ENCODE measurements at places on chromosomes 6 and 20.

- DNase-seq = no peak
Observed at GRCh38 chr20:1033751-1034414, 31.8 kb upstream of the RSPO4 start.

DNA sequence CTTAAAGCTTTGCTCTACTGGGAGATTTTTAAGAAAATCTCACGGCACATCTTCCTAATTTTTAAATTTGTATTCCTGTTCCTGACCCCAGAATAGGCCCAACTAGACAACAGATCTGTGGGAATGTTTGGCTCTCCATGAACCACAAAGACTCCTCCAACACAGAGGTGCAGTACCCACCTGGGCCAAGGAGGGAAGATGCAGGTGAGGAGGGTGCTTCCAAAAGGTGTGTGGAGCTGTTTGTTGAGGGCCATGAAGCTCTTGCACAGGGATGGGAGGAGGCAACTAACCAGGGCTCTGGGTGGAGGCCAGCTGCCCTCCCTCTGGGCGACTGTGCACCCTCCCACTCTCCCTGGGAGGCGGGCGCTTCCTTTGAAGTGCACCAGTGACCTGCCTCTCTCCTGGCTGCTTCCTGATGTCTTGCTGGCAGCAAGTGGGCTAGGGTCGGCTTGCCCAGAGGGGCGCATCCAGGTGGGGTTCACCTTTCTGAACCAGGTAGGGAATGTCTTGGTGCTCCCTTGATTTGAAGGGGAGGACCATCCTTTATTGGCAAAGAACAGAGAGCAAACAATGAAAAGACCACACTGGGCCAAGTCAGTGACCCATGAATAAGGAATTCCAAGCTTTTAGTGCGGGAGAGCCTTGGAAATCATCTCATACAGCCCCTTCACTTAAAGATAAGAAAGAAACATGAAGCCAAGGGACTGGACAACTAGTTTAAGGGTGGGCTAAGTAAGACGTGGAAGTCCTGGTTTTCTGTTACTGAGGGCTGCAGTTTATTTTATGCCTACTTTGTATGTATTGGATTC, 76.0 kb downstream of the ANKRD6 start:
- peak; percentile 67 for DNase-seq

- DNase-seq = peak; percentile 67
Observed at GRCh38 chr20:51428401-51429143, 113.9 kb downstream of the NFATC2 start.

DNA sequence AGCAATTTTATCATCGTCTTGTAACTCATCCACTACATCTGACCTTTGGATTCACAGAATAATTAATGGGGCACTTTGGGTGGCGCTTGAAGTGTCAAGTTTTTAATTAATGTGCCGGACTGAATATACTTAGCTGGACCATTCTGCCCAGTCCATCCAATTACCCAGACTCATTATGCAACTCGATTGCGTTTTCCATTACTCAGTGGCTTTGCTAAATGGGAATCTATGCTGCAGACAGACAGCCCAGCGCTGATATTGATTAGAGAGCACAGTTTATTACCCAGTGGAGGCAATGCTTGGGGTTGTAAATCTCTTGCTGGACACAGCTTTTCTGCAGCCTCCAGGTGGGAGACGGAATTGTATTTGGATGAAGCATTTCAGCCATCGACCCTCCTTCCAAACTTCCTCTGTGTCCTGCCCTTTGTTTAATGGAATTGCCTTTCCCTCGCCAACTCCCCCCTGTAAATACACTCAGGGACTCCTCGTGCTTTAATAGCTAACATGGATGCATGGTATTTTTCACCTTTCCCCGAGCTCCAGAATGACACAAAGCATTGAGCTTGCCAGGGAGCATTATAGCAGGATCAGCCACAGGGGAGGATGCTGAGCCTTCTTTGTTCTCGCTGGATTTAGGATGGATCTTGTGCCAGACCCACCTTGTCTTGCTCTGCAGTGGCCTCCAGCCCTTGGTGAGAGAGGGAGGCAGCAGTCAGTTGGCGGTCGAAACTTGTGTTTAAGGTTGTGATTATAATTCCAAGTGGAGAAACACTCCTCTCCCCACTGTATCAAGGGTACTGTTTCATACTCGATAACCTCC, 59.7 kb downstream of the EDN3 start:
- DNase-seq = no peak

DNA sequence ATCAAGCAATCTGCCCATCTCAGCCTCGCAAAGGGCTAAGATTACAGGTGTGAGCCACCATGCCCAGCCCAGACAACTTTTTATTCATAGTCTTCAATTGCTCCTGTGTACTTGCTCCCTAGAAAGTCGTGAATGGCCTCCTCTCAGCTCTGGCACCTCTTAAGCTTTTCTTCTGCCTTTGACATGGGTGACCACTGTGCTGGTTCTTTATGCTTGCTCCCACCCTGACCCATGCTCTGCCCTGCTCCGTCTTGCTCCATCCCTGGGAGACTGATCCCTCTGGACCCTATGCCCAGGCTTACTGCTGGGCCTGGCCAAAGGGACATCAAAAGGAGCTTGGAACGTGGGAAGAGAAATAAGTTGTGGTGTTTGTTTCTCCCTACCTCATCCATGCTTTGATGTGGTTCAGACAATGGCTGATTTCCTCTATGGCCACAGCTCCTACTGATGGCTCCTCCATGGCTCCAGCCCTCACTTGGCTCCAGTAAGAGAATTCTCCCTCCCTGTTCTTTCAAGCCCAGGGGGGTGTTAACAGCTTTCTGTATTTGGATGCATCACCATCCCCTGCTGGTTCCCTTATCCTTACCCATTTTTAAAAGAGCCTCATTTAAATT, 7.7 kb upstream of the TREM2 start:
- DNase-seq = peak; percentile 67

GRCh38 chr20:6768228-6769140, 998 bp downstream of the BMP2 start:
- peak; percentile 77 for DNase-seq

- DNase-seq = no peak
Observed at GRCh38 chr6:88572449-88573139, 390.8 kb downstream of the RNGTT start.

GRCh38 chr6:167678102-167679101, 148.3 kb upstream of the AFDN start:
- peak; percentile 90 for DNase-seq

DNA sequence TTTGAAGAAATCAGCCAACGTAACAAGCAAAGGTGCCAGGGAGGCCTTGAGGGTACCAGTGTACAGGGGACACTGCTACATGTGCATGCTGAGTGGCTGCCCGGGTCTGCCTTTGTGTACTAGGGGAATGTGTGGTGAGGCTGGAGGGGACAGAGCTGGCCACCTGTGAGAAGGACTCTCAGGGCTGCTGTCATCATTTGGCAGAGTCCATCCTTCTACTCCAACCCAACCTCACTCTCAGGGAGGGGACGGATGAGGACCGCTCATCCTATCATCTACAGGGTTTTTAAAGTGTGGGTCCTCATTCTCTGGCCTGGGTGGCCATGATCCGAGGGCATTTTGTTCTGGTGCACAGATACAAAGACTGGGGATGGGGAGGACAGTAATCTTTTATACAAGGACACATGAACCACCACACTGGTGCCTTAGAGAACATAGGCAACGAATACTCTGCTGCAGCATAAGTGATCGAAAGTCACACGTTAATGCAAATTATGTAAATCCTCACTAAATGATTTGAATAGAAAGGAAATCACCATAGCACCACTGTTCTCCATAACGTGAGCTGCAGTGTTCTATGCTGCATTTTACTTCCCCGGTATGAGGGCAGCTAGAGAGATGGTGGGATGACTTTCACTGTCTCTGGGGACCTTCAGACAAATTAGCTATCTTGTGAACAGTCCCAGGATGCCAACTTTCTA, 181.4 kb downstream of the GMPR start:
- DNase-seq = no peak

- DNase-seq = no peak
Observed at GRCh38 chr6:102662851-102663250, 1269.3 kb downstream of the GRIK2 start.

DNA sequence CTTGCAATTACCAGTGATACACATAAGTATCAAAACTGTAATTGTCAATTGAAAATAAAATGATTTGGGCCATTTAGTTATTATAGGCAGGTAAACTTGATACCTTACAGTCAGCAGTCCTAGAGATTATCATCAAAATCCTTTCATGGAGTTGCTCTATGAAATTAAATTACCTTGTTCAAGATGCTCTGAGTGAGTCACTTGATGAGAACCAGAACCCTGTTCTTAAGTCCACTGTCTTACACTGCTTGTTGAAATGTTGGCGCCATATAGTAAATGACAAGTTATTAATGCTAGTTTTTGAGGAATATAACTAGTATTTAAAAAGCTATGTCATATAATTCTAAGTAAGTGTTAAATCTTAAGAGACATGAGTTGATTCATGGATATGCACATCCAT, 37.2 kb upstream of the BAG2 start:
- DNase-seq = no peak

DNA sequence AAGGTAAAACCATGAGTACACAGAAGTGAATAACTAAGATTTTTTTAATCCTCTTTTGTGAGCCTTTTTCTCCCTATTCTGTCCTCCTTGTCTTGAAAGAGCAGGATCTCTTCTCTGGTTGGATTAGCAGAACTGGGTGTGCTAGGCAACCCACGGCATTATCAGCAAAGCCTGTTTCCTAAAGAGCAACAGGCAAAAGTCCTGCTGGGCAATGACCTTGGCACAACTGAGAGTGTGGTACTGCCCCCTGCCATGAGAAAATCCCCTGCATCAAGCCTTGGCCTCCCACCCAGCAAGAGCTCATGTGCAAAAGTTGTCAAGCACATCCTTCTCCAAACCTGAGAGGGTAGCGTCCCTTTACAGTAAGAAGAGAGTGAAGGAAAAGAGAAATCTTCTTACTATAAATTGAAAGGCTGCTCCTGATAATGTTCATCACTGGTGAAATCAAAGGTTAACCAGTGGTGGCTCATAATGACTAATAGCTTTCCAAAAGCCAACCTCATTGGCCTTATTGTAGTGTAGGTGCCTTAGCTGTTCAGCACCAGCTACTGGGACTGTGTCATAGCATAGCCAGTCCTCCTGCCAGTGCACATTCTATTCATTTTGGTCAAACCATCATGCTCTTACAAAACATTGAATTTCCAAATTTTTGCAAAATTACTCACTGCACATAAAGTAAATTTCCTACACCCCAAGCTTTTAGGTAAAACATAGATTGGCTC, 17.1 kb downstream of the KIF6 start:
- no peak for DNase-seq

DNA sequence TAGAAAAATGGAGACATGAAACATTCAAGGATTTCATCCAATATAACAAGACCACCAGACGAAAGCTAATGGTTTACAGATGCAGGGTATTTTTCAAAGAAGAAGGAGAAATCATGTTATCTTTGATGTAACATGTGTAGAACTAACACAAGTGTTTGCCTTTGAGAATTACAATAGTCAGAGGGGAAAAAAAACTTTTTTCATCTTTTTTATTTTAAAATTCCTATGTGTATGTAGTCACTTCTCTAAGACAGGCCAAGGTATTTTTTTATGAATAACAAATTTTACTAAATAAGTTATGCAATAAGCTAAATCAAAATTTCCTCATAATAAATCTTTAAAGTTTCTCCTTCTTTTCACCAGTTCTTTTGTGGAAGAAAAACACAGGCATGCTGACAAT, 161.4 kb downstream of the PDE7B start:
- DNase-seq = no peak

DNA sequence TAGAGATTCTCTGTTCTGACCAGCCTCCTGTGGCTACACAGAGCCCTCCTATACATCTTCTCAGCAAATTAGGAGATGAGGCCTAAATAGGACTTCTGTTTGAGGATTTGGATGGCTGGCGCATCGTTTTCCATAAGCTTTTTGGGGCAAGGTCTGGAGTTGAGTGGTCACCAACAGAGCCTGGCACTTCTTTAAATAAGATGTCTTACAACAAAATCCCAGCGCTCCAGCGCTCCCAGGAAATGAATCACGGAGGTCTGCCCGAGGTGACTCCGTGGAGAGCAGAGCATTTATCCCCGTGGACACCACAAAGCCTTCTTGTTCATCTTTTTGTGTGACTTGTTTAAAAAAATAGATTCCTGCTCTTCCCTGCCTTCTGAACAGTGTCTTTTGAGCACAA, 75.3 kb downstream of the GNAS-AS1 start:
- DNase-seq = no peak

DNA sequence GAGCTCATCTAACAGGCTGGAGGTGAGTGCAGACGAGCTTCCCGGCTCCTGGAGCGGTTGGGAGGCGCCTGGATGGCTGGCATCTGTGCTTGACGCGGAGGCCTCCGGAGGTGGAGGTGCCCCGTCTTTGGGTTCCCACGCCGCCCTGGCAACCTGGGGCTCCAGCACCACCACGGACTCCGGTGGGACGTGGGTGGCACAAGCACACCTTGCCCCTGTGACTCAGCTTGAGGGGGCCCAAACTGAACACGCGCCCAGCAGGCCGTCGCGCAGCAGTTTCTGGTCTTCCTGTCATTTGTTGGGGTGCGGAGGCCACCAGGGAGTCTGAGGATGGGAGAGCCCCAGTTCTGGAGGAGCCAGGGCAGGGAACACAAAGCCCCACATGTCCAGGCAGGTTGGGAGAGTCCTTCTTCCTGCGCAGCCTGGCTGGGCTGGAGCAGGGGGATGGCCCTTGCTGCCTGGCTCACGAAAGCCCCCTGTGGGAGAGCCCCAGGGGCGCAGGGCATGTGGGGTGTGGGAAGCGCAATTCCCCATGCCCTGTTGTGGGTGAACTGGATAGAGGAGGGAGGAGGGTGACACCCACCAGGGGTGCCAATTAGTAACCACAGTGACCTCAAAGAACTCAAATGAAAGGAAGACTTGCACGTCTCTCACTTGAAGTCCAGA, 1378.6 kb upstream of the DEFB115 start:
- DNase-seq = peak; percentile 45

- no peak for DNase-seq
Observed at GRCh38 chr6:112877134-112878100, 530.3 kb downstream of the RFPL4B start.

DNA sequence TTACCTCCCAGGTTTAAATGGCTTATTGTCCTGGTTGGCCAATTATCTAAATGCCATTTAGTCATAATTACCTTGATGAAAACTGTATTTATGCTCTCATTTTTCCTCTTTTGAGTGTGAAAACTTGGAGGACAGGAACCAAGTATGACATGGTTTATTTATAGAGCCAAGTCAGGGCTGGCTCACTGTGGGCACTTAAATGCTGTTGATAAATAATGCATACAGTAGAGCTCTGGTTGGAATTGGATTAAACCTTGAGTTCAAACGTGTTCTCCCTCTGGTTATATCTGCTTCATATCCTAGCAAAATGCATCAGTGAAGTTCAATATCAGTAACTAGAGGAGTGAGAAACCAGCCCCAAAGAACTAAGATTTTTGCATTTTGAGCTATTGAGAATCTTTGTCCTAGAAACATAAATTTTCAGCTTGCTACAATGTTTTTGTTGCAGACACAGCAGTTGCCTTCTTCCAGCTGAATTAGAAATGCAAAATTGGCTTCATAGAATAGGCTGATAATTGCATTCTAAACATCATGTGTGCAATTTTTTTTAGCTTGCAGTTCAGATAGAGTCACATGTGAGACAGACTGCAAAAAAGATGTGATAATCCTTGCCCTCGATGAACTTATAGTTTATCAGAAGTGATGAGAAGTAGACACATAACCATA, 255.8 kb downstream of the BTBD3 start:
- DNase-seq = no peak

- DNase-seq = no peak
Observed at GRCh38 chr6:123430970-123431369, 205.8 kb downstream of the TRDN start.

GRCh38 chr6:8857160-8857559, 421.8 kb upstream of the SLC35B3 start:
- no peak for DNase-seq

- no peak for DNase-seq
Observed at GRCh38 chr6:29486577-29486976, 1.2 kb downstream of the MAS1L start.

GRCh38 chr6:38876475-38876874, 161.4 kb downstream of the DNAH8 start:
- no peak for DNase-seq

All from endodermal cell (in vitro differentiated cells).